ENCODE measurements at places on chromosomes 11 and 22.

- no peak for DNase-seq
Observed at GRCh38 chr11:76579056-76579751, 91.3 kb downstream of the LRRC32 start.

GRCh38 chr11:132853886-132854285 is 678.4 kb downstream of the OPCML start:
- no peak for DNase-seq

DNA sequence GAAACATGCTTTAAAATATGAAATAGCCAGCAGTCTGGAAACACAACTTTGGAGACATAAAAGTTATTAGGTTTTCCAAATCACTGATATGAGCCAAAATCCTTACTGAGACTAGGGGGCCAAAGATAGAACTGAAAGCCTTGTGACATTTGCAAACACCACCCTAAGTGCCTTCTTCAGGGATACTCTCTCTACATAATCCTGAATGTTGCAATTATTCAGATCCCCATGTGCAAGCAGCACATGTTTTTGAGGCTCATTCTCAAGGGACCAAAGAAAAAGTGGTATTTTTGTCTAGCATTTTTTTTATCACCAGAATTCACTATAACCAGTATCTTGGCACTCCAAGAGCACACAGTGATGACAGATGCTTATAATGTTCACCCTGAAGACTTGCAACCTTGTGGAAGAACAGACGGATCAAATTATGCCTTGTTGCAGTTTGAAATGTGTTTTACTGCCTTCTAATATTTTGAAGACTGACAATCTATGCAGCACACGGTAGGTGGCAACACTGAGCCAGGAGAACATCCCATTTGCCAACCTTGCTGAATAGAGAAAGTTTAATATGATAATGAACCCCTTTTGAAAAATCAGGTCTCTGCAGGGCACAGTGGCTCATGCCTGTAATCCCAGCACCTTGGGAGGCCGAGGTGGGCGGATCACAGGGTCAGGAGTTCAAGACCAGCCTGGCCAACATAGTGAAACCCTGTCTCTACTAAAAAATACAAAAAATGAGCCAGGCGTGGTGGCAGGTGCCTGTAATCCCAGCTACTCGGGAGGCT is 78.5 kb downstream of the PLEKHA7 start:
- no peak for DNase-seq

GRCh38 chr11:121211626-121212025 is 80.9 kb upstream of the SC5D start:
- no peak for DNase-seq

DNA sequence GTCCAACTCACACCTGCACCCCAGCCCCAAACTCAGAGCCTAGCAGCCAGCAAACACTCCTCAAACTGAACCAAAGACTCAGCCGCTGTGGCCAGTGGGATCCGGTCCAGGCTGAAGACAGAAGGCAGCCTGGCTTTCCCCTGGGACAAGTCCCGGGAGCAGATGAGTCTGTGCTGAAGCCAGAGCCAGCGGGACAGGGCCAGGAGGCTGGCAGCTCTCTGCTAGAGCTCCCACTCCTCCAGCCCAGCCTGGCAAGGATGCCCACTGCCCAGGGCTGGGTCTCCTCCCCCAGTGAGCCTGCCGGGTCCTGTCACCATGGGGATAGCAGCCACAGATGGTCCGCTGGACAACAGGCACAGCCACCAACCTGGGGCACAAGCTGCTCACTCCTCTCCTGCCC is 42.9 kb upstream of the PRR5 start:
- no peak for DNase-seq

- DNase-seq: no peak
Observed at GRCh38 chr11:57646799-57647303, 2.9 kb downstream of the YPEL4 start.

- DNase-seq: no peak
Observed at GRCh38 chr11:3202759-3203158, 15.9 kb downstream of the MRGPRG start.

GRCh38 chr22:28900379-28900925 is 17.1 kb downstream of the ZNRF3 start:
- no peak for DNase-seq

DNA sequence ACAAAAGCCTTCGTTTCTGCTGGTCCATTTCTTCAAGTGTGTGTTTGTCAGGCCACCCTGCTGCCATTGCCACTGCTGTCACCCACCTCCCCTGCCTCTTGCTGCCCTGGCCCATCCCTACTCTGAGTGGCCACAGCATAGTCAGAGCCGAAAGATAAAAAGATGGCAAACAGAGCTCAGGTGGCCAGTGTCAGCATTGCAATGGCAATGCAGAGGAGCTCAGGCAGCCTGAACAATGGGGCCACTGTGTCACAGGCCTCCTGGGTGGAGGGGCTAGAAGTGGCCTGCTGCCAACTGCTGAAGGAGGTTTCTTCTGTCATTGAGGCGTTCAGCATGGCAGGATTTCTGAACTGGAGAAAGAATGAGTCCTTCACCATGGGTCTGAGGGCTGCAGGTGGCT is 137.1 kb downstream of the CSNK2A3 start:
- DNase-seq: no peak

GRCh38 chr22:45996241-45997076 is 19.5 kb upstream of the WNT7B start:
- DNase-seq: no peak

DNA sequence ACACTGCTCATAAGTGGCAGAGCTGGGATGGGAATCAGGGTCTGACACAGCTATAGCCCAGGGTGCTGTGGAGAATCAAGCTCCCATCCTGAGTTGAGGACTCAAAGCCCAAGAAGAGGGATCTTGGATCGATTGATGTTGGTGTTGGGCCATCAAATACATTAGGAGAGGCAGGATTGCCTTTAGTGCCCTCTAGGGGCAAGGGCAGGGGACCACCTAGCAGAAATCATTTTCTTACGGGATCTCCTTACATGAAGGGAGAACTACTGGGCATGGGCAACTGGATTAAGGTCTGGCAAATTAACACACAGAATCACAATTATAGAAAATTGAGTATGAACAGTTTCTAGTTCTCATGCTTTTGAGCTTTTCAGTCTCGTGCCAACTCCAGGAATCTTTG is 24.9 kb upstream of the EMSY start:
- DNase-seq: no peak

DNA sequence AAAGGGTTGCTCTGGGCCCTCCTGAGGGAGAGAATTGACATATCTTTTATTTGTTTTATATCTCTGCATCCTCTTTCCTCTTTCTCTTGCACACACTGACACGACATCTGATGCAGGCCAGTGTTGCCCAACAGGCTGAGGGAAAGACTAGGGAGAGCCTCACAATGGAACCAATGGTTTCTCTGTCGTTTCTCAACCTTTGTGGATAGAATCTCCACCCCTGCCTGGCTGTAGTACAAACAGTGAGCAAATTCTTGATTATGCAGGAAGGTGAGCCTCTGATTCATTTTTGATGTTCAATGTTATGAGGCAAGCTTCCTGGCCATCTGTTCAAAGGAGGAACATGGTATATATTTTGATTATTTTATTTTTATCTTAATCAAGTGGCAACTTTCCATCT is 49.8 kb upstream of the PLET1 start:
- no peak for DNase-seq

- DNase-seq: no peak
Observed at GRCh38 chr11:118927554-118928100, 1.9 kb upstream of the BCL9L start.

GRCh38 chr11:118411530-118411929 is 10.1 kb downstream of the ATP5MG start:
- no peak for DNase-seq

GRCh38 chr11:133034929-133035328 is 497.4 kb downstream of the OPCML start:
- no peak for DNase-seq

GRCh38 chr22:37609240-37610152 is 862 bp downstream of the GGA1 start:
- DNase-seq: no peak

- DNase-seq: no peak
Observed at GRCh38 chr11:68504432-68505066, 44.0 kb downstream of the PPP6R3 start.

- DNase-seq: no peak
Observed at GRCh38 chr22:44024288-44024921, at the start of gene PARVB. Gene PARVB (plus strand): TSS chr22:44024302. CDS start chr22:44024340, 38 bp downstream.

Measured in stimulated activated CD4-positive, alpha-beta T cell treated with anti-CD3 and anti-CD28 coated beads, Interleukin-1b, Interleukin-23, amount 100 ng/mL, for 1 hour (primary cell).